Hindlimb muscle (tissue), 1 donor: ENCODE measurements at places on chromosomes 5 and 9. TPM values are rescaled to one million over a fixed set of nuclear protein-coding genes. Genes with fewer than 3 reads are reported as not detected.

The MRNIP gene
- 15.4 TPM for polyA plus RNA-seq

- DNase-seq = no peak
Observed at GRCh38 chr5:73137563-73138530, 17.5 kb downstream of the TMEM171 start.

DNA sequence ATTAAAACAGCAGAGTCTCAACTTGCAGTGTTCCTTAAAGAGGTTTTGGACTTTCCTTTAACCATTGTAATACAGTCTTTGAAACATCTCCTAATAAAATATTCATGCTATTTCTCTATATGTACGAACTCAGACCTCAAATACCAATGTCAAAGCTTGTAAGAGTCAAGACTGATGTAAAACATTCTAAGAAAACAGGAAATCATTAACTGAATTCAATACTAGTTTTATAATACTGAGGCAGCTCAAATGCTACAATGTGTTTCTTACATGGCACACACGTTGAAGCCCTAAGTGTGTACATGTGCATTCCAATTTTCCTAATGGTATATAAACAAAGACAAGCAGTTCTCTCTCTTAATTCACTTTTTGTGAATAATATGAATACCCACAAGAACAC, 11.6 kb downstream of the PSIP1 start:
- no peak for DNase-seq

- no peak for DNase-seq
Observed at GRCh38 chr5:176379881-176380280, 8.5 kb downstream of the NOP16 start.

- no peak for DNase-seq
Observed at GRCh38 chr5:1975898-1976765, 93.4 kb upstream of the IRX4 start.

The DMRTA1 gene
- polyA plus RNA-seq = 0.05 TPM

DNA sequence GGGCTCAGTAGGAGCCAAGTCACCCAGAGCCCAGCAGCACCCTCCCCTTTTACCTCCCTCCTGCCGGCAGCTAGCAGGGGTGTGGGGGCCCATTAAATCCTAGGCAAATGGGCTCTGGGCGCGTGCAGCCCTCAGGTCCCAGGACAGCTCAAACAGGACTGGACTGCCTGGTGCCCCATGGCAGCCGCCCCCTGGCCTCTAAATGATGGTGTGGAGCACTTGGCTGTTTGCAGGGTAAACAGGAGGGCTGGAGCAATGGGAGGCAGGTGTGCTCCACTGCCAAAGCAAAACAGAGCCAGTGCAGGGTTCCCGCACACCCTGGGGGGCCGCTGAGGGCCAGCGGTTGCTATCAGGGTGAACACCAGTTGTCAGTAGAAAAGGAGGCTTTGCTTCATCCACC, 55.9 kb upstream of the C5orf58 start:
- no peak for DNase-seq

DNA sequence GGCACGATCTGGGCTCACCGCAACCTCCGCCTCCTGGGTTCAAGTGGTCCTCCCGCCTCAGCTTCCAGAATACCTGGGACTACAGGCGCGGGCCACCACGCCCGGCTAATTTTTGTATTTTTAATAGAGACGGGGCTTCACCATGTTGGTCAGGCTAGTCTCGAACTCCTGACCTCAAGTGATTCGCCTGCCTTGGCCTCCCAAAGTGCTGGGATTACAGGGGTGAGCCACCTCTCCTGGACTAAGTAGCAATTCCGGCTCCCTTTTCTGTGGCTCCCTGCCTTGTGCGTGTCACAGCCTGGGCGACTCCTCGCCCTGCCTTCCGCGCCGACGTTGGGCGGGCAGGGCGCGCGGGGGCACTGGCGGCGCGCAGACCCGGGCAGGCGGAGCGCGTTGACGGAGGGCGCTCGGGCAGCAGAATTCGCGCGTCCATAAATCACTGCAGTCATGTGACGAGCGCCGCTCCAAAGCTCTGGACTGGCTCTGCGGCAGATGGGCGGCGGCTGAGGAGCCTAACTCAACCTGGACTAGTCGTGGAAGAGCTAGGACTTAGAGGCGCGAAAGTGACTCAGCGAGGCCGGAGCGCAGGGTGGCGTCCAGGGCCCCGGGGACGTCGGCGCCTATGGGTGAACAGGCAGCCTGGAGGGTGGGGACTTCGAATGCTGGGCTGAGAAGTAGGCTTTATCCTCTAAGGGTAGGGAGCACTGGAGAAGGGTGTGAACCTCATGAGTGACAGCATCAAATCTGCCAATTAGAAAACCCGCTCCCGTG, 1.4 kb upstream of the CIZ1 start:
- DNase-seq = peak; percentile 62

GRCh38 chr5:62044989-62045388, 261.0 kb upstream of the KIF2A start:
- no peak for DNase-seq

GRCh38 chr9:137180491-137180890, 7.9 kb downstream of the ANAPC2 start:
- DNase-seq = no peak

- DNase-seq = no peak
Observed at GRCh38 chr9:78397045-78397444, 100.1 kb downstream of the PSAT1 start.

- no peak for DNase-seq
Observed at GRCh38 chr9:36040271-36040925, 3.7 kb downstream of the RECK start.

- DNase-seq = no peak
Observed at GRCh38 chr5:15506146-15506545, 6.2 kb downstream of the FBXL7 start.

- DNase-seq = no peak
Observed at GRCh38 chr5:140000332-140000731, 42.8 kb downstream of the NRG2 start.

DNA sequence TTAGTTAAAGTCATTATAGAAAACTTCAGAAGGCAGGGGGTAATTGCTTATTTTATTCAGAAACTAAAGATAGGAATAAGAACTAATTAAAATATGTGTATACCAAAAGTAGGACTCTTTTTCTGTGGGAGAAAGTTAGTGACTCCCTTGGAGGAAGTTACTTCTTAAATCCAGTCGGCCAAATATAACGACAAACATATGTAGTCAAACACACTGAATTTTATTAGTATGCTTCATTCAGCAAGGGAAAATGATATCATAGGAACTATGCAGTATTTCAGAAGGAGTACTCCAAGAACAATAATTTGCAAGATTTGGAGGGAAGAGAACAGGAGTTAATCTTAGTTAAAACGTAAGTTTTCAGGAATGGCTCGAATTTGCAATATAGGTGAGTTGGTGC, 432.6 kb downstream of the CYLC2 start:
- peak; percentile 36 for DNase-seq

The OR4F3 gene
- polyA plus RNA-seq = not detected

DNA sequence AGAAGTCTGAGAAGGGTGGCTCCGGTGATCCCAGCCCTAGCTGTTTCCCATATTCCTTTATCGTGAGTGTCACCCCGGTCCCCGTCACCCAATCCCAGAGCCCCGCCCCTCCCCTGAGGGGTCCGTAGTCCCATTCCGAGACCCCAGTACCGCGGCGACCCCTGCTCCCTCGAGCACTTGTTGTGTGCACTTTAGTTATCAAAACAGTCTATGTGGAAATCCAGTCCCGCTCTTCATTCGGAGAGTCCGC, 223 bp downstream of the LRSAM1 start:
- no peak for DNase-seq

DNA sequence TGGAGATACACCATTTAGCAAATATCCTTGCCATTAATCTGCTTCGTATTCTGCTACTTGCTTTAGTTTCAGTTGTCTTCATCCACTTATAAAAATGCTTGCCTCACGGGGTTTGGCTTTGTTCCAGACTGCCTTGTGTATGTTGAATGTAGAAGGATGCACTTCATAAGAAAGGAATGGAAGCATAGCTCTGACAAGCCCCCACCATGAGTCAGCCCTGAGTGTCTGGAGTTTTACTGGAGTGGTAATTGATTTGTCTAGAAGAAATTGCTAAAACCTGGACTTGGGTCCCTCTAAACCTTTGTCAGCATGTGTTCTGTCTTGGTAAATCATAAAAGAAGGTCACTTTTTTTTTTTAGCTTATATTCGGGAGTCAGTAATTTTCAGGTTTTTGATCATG, 4.6 kb downstream of the TEX48 start:
- DNase-seq = peak; percentile 32

DNA sequence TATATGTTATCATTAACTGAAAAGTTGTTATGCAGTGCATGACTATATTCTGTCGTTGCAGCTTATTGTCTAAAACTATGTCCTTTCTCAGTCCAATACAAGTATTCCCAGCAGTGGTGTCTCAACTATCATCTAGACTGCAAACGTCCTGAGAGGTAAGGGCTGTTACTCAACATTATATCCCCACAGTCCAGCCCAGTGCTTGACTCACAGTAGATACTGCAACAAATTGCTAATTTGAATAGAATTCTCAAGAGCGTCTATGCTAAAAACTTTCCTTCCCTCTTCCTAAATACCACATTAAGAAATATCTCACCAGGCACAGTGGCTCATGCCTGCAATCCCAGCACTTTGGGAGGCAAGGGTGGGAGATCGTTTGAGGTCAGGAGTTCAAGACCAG, 37.7 kb upstream of the PCSK5 start:
- DNase-seq = no peak

DNA sequence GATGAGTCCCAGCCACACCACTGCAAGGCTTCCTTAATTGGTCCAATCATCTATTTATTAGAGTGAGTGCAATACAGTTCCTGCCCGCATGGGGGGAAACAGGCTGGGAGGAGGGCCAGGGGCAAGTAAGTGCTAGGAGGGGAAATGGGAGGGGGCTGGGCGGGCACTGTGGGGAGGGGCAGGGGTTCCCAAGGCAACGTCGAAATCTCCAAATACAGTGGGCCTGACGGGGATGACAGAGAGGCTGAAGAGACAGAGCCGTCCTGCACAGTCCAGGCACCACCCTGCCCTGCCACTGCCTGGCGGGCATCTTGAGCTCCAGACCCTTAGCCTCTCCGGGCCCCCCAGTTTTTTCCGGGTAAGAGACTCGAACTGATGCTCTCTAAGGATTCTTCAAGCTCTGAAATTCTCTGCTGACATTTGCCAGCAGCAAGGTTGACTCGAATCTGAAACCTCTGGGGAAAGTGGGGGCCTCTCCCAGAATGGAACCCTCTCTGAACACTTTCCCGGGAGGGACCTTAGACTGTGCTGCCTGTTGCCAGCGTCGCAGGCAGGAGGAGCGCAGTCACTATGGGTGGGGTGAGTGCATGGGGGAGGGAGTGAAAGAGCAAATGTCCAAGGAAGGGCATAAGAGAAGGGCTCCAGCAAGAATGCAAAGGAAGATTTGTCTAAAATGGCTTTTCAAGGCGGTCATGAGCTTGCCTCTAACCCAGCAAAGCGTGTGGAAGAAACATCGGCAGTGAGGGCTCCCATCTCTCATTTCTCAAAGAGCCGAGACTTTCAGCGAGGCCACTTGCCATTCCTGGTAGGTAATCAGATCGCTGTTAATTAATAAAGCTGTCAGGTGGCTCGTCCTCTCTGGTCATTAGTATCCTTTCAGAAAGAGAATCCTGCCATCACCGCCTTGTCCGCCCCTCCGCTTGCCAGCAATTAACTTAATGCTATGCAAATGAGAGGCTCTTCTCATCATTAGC, 99.0 kb downstream of the GTF3C4 start:
- DNase-seq = peak; percentile 54

GRCh38 chr5:14305045-14305444, 161.9 kb downstream of the TRIO start:
- DNase-seq = no peak

DNA sequence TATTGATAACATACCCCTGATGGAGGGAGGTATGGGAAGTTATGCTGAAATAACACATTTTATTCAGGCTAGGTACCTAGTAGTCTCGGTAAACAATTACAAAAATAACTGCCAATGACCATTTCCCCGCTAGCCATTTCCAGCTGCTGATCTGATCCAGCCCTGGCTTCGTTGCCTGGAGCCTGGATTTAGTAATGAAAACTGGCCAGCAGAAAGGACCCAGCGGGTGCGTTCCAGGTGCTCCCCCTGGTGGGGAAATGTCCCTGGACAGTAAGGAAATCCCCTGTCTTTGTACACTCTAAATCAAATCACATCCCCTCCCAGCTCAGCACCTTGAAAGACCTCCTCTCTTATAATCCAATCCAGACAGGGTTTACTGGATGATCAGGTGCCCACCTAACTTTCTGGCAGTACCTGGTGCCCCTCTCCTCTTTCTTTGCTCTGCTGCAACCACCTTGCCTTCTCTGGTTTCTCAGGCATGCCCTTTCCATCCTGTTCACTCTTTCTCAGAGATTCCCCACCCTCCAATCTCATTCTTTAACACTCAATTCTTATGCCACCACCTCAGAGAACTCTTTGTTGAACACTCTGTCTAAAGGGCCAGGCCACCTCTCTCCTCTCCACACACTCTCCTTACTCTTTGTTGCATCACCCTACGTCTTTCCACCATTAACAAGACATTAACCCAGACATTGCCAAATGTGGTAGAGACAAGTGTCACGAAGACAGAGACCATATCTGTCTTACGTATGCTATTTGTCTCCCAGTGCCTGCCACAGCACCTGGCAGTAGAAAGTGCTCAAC, 50.1 kb upstream of the SMAD5 start:
- peak; percentile 84 for DNase-seq

DNA sequence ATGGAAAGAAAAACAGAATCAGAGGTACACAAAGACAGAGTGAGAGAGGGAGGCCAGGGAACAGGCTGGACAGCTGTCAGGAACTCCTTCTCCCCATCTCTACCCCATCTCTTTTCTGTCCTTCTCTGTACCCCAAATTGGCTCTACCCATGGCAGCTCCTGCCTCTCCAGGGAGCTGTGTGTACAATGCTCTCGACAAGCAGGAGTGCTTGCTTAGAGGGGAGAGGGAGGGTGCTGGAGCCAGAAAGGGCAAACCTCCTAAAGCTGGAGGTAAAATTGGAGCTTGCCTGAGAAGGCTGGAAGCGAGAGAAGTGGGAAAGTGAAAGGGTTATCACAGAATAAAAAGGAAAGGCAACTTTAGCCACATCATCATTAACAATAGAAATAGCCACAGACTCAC, 6.4 kb downstream of the TPM2 start:
- DNase-seq = no peak

The OTP gene
- not detected for polyA plus RNA-seq

GRCh38 chr5:147727200-147727599, 55.3 kb downstream of the JAKMIP2 start:
- DNase-seq = no peak

GRCh38 chr5:5014586-5015235, 125.4 kb upstream of the ADAMTS16 start:
- DNase-seq = peak; percentile 48

GRCh38 chr9:93226819-93227218, 42.9 kb downstream of the WNK2 start:
- no peak for DNase-seq

DNA sequence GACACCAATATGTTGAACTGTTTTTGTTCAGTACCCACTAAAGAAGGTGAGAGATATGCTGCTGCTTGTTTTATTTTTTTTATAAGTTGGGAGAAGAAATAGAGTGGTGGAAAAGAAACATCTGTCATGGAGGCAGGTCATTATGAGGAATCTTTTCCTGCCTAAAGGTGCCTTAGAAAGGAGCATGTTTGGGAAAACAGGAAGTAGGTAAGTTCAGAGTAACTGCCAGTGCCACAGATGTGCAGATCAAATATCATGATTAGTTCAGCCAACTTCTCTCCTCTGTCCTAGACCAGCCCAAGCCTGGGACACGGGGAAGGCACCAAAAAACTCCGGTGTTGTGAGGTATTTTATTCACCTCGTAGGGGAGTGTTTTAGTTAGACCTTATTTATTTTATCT, 144.2 kb downstream of the MAN2A1 start:
- DNase-seq = no peak
